ENCODE measurements at places on chromosomes 2 and 18. TPM values are rescaled to one million over a fixed set of nuclear protein-coding genes. Genes with fewer than 3 reads are reported as not detected.

GRCh38 chr2:71693286-71694270 lies 240.2 kb downstream of the DYSF start:
- DNase-seq = no peak
- no peak overlapping the region for H3K27ac ChIP-seq

GRCh38 chr2:220936641-220937197 lies 635.4 kb downstream of the EPHA4 start:
- no peak for DNase-seq
- no peak overlapping the region for H3K4me3 ChIP-seq
- no peaks in the 10 kb centered on the region for H3K36me3 ChIP-seq
- H3K27me3 ChIP-seq = no peaks in the 10 kb centered on the region
- no peaks in the 10 kb centered on the region for H3K4me1 ChIP-seq

DNA sequence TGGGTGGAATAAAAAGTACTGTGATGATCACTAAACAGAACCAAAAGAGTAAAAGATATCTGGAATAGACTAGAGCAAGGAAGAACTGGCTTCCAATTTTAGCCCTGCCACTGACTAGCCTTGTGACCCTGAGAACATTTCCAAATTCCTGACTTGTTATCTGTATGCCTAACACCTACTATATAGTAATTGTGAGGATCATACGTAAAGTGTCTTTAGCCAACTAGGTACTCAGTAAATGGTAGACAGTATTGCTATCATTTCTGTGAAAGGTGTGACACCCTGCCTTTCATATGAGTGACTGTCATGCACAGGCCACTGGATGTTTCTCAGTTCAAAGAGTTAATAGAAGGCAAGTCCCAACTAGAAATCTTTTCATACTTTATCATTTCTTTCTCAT lies 29.8 kb downstream of the CYTIP start:
- peak overlapping the region; percentile 62 for H3K27ac ChIP-seq
- H3K4me3 ChIP-seq = peak overlapping the region; percentile 72
- no peak for DNase-seq
- H3K27me3 ChIP-seq = no peaks in the 10 kb centered on the region
- H3K4me1 ChIP-seq = peaks cover 94% of the 10 kb centered on the region

GRCh38 chr2:174338671-174339560 lies 4.2 kb downstream of the SP9 start:
- H3K4me1 ChIP-seq = peaks cover 36% of the 10 kb centered on the region
- peaks cover 73% of the 10 kb centered on the region for H3K27me3 ChIP-seq
- H3K36me3 ChIP-seq = no peaks in the 10 kb centered on the region
- DNase-seq = no peak

GRCh38 chr18:73962256-73962655 lies 185.4 kb downstream of the FBXO15 start:
- no peak for DNase-seq
- H3K36me3 ChIP-seq = no peaks in the 10 kb centered on the region
- H3K4me1 ChIP-seq = no peaks in the 10 kb centered on the region
- no peak overlapping the region for H3K27ac ChIP-seq
- no peak overlapping the region for H3K4me3 ChIP-seq
- H3K27me3 ChIP-seq = peaks cover 16% of the 10 kb centered on the region

LRRC30 gene
- total RNA-seq = not detected

DNA sequence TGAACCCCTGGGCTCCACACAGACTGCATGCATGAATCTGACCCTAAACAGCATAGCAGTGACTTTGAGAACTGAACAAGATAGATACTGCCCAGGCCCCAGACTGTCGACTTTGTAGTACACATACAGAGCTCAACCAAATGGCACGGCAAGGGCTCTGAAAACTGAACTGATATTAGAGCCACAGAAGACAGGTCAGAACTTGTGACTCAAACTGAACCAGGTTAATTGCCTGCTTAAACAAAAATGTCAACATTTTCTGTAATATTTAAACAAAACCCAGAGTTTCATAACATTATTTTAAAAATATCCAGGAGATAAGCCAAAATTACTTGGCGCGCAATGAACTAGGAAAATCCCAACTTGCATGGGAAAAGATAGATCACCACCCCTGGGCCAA lies 260.3 kb downstream of the TPGS2 start:
- H3K4me1 ChIP-seq = peaks cover 3% of the 10 kb centered on the region
- DNase-seq = no peak
- H3K36me3 ChIP-seq = no peaks in the 10 kb centered on the region
- no peak overlapping the region for H3K4me3 ChIP-seq

GRCh38 chr2:60552078-60552850 lies 1.2 kb downstream of the BCL11A start:
- no peaks in the 10 kb centered on the region for H3K36me3 ChIP-seq
- peaks cover 35% of the 10 kb centered on the region for H3K27me3 ChIP-seq
- H3K4me1 ChIP-seq = peaks cover 61% of the 10 kb centered on the region
- peak overlapping the region; percentile 28 for H3K27ac ChIP-seq

DNA sequence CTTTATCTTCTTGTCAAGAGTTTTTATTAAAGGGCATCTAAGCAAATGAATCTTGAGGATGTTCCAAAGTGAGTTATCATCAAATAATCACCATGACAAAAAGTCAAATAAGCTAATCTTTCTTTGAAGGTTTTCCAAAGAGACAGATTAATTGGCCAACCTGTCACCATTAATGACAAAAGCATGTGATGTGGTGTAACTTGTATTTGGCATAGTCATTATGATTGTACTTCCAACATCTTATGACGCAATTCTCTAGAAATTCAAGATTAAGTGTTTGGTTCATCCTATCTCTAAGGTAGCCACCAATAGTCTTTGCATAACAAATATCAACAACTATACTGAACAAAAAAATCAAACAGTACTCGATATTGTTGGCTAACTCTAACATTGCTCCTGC lies 28.6 kb downstream of the RBMS1 start:
- H3K36me3 ChIP-seq = peaks cover 3% of the 10 kb centered on the region
- no peak for DNase-seq
- no peak overlapping the region for H3K27ac ChIP-seq
- H3K4me1 ChIP-seq = peaks cover 59% of the 10 kb centered on the region
- no peaks in the 10 kb centered on the region for H3K27me3 ChIP-seq

- H3K27me3 ChIP-seq = peaks cover 69% of the 10 kb centered on the region
- H3K4me3 ChIP-seq = peak within 1 kb of the TSS; percentile 90
- peaks cover 12% of the 10 kb centered on the region for H3K4me1 ChIP-seq
- no peak for DNase-seq
- peaks cover 4% of the 10 kb centered on the region for H3K36me3 ChIP-seq
These were observed at the start of gene CYP27C1 for GRCh38 chr2:127220102-127220767. TSS of gene CYP27C1 (minus strand) at chr2:127220299. CDS start at chr2:127220270, 29 bp downstream.

- no peak for DNase-seq
- no peaks in the 10 kb centered on the region for H3K36me3 ChIP-seq
- H3K27me3 ChIP-seq = no peaks in the 10 kb centered on the region
- H3K4me1 ChIP-seq = no peaks in the 10 kb centered on the region
- H3K4me3 ChIP-seq = no peak overlapping the region
These were observed 48.8 kb downstream of the TCF7L1 start for GRCh38 chr2:85181844-85182456.

NCKAP1 gene
- total RNA-seq = 0.42 TPM

DNA sequence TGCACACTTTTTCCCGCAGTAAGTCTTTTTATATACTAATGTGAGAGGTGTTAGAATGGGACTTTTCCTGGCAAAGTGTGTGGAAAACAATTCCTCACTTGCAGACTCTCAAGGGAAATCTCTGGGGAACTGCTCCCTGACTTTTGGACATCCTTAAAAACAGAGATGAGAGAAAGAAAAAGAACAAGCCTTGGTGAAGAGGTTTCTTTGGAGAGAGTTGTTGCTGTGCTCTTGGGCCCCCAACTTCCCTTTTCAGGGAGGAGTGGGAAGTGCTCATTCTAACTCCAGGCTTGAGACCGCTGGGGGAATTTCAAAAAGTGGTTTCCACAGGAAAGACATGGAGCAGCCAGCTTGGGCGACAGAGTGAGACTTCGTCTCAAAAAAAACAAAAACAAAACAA lies 142.6 kb upstream of the SPRED2 start:
- H3K27ac ChIP-seq = no peak overlapping the region
- peaks cover 5% of the 10 kb centered on the region for H3K27me3 ChIP-seq
- H3K4me1 ChIP-seq = peaks cover 6% of the 10 kb centered on the region
- H3K36me3 ChIP-seq = no peaks in the 10 kb centered on the region
- no peak overlapping the region for H3K4me3 ChIP-seq

DNA sequence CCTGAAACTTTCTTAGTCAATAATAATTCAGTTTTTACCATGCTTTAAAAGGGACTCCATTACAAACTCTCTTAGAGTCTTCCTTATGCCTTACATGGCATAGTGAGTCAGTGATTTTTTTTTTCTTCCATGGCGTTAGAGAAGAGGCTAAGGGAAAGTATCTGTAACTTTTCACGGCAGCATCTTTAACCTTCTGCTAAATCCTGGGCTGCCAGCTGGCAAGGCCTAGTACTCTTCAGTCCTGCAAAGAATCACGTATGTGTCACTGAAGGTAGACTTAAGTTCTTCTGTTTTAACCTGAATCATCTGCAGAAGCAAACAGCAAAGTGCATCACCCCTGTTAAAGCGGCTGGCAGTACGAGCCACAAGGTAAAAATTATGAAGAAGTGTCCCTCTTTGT lies 286.3 kb upstream of the FN1 start:
- no peak for DNase-seq
- no peak overlapping the region for H3K4me3 ChIP-seq
- no peaks in the 10 kb centered on the region for H3K4me1 ChIP-seq
- H3K27ac ChIP-seq = no peak overlapping the region
- peaks cover 3% of the 10 kb centered on the region for H3K27me3 ChIP-seq

GRCh38 chr18:58057291-58057965 lies 13.4 kb downstream of the NEDD4L start:
- H3K4me3 ChIP-seq = no peak overlapping the region
- no peak overlapping the region for H3K27ac ChIP-seq
- H3K4me1 ChIP-seq = no peaks in the 10 kb centered on the region
- H3K36me3 ChIP-seq = no peaks in the 10 kb centered on the region

VSNL1 gene
- total RNA-seq = not detected

SNTG2 gene
- 4.2 TPM for total RNA-seq

GRCh38 chr18:41391616-41392595 lies 563.1 kb upstream of the PIK3C3 start:
- DNase-seq = no peak
- no peaks in the 10 kb centered on the region for H3K27me3 ChIP-seq
- H3K36me3 ChIP-seq = no peaks in the 10 kb centered on the region
- H3K27ac ChIP-seq = no peak overlapping the region
- H3K4me1 ChIP-seq = no peaks in the 10 kb centered on the region

DNA sequence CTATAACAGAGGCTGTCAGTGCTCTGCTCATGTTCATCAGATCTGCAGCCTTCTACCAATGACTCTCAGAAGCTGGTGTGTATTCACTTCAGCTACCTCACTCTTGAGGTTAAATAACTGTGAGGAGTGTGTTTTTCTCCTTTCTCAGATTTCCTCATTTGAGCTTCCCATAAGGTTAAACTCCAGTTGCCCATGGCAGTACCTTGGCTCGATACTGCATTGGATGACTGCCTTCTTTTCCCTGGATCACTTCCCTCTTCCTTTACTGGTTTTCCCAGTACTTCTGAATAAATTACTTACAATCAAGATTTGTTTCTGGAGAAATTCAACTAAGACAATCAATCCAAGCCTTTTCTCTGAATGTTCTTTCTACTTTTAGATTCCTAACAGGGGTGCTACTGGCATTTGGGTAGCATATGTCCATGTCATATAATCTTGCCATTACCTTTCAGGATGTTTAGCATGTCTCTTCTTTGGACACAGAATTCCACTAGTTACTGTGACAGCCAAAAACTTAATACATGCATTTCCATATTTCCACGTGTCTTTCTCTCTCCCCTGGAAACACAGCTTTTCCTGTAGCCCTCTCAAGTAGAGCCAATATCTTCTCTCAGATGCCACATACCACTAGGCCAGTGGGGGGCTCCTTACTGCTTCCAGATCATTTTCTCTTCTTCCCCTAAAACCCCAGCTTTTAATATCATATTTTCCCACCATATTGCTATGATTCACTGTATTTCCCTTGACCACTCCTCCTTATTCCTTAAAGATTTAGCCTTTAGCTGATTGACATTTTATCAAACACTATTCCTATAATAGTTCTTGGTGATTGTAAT lies 15.0 kb upstream of the SPOPL start:
- H3K4me3 ChIP-seq = no peak overlapping the region
- no peaks in the 10 kb centered on the region for H3K4me1 ChIP-seq
- peaks cover 2% of the 10 kb centered on the region for H3K36me3 ChIP-seq
- DNase-seq = no peak
- no peak overlapping the region for H3K27ac ChIP-seq
- peaks cover 8% of the 10 kb centered on the region for H3K27me3 ChIP-seq

GRCh38 chr18:3051718-3052410 lies 38.9 kb upstream of the LPIN2 start:
- peak overlapping the region; percentile 78 for H3K27ac ChIP-seq
- no peaks in the 10 kb centered on the region for H3K36me3 ChIP-seq
- H3K4me3 ChIP-seq = peak overlapping the region; percentile 12
- DNase-seq = no peak

DNA sequence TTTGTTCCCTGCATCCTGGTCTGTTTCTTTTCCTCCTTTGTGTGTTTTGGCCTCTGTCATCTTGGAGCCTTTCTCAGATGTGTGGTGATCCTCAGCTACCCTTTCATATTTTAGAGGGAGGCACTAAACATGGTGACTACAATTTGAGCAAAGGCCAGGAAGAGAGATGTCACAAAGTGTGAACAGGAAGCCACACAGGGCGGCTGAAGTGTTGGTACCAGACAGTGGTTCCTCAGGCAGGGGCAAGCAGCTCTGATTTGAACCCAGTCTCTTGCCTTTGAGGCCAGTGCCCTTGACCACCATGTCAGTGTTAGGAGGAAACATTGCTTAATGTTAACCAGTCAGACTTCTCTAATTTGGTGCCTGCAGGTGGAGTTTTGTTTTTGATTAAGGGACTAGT lies 9.2 kb downstream of the LRRFIP1 start:
- H3K27me3 ChIP-seq = no peaks in the 10 kb centered on the region
- H3K27ac ChIP-seq = peak overlapping the region; percentile 0
- DNase-seq = no peak
- H3K4me1 ChIP-seq = peaks cover 8% of the 10 kb centered on the region

RGPD4 gene
- 0.88 TPM for total RNA-seq

GRCh38 chr2:240225660-240226475 lies 85.4 kb upstream of the OTOS start:
- H3K27ac ChIP-seq = no peak overlapping the region
- H3K27me3 ChIP-seq = peaks cover 77% of the 10 kb centered on the region
- no peak overlapping the region for H3K4me3 ChIP-seq

DNA sequence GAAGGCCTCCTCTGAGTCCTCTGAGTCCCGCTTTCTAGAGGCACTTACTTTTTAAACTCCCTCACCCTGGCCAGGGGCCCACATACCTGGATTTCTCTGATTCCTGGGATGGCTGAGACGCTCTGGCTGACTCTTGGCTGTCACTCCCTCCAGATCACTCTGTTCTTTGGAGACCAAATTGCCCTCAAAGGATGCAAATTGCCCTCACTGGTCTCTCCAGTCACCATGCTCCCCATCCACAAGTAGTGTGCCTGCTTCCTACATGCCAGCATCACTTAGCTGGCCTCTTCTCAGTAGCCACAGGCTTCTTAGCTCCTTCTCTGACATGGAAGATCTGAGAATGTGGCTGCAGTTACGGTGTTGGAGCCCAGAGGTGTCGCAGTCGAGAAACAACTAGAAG lies 41.3 kb upstream of the CCDC68 start:
- H3K36me3 ChIP-seq = no peaks in the 10 kb centered on the region
- no peak for DNase-seq
- H3K4me1 ChIP-seq = no peaks in the 10 kb centered on the region

UXS1 gene
- 186 TPM for total RNA-seq

All from naive thymus-derived CD8-positive, alpha-beta T cell (primary cell).